ENCODE measurements at places on chromosomes 1 and 21. TPM values are rescaled to one million over a fixed set of nuclear protein-coding genes. Genes with fewer than 3 reads are reported as not detected.

Gene KPRP
- not detected for polyA plus RNA-seq

- no peak for DNase-seq
These were observed 73.2 kb downstream of the SSBP3 start for GRCh38 chr1:54332781-54333585.

GRCh38 chr21:38924954-38925353 lies 119.2 kb downstream of the ETS2 start:
- DNase-seq = no peak

- no peak for DNase-seq
These were observed 93.2 kb downstream of the EPHB2 start for GRCh38 chr1:22803833-22804232.

DNA sequence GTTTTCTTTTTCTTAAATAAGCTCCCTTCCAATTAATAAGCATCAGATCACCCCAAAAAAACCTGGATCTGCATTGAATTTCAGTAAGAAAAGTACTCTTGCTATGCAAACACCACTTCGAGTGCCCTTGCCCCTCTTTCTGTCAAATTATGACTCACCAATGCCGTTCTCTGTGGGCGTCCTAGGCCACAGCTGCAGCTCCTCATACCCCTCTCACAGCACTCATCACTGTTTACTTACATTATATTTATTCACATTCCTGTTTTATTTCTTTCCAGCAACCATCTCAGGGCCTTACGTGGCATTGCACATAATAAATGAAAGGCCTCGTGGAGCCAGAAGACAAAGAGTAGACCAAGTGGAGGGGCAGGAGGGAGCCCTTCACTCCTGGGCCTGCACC lies 99.1 kb upstream of the CTTNBP2NL start:
- DNase-seq = no peak

GRCh38 chr1:46525253-46525983 lies 26.0 kb downstream of the KNCN start:
- no peak for DNase-seq

- no peak for DNase-seq
These were observed 45.7 kb downstream of the TDRD5 start for GRCh38 chr1:179637211-179637860.
